ENCODE measurements at places on chromosomes 2 and 18. TPM values are rescaled to one million over a fixed set of nuclear protein-coding genes. Genes with fewer than 3 reads are reported as not detected.

FAM124B gene
- not detected for total RNA-seq

MGAT4A gene
- total RNA-seq, result 15.7 TPM

UGT1A4 gene
- total RNA-seq, result not detected

STRN gene
- 24.7 TPM for total RNA-seq

ALLC gene
- total RNA-seq, result not detected

GCKR gene
- not detected for total RNA-seq

CERS6 gene
- 5.3 TPM for total RNA-seq

DNA sequence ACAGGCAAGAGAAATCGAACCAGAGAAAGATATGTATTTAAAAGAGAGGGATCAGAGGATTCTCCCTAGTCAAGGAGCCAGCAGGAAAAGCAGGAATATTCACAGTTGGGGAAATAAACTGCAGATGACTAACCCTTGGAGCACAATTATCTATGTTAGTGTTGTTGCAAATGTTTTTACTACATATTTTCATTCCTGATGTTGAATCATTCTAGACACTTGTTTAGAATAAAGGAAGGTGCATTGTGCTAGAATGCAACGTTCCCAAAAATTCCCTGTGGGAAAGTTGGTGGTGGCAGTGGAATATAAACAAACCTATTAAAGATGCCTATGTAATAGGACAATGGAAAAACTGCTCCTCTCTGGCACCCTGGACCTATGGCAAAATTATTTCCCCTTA lies 63.3 kb downstream of the DTNA start:
- no peak for DNase-seq

DNA sequence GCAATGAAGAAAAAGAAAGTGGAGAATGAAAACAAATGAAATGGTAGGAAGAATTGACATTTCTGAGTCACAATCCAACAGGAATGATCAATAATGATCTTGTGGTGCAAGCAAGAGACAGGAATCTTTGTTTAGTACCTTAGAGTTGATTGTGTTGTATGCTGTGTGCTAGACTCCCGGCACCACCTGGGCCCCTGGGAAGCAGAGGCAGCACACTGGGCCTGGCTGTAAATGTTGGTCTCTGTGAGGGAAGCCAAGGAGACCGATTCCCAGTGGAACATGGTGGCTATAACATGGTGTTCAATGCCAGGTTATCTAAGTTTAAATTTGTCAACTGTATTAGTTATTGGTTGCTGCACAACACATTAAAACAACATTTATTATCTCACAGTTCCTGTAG lies 9.8 kb upstream of the CWC22 start:
- DNase-seq, result no peak

DNA sequence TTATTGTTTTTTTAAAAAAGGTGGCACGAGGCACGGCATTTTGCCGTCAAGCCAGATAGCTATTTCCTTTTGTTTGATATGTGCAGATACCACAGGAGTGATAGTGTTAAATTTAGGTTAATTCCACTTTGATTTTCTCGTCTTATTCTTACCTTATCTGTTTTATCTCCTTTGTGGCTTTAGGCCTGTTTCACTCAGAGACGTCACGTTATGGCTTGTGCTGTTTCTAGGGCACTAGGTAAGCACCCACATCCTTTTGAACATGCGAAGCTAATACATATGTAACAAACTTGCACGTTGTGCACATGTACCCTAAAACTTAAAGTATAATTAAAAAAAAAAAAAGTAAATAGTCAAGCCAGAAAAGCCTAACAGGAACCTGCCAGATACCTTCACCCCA lies 57.8 kb downstream of the C18orf63 start:
- DNase-seq, result no peak

- no peak for DNase-seq
These were observed 53.4 kb downstream of the TCF4 start for GRCh38 chr18:55534547-55534946.

DNA sequence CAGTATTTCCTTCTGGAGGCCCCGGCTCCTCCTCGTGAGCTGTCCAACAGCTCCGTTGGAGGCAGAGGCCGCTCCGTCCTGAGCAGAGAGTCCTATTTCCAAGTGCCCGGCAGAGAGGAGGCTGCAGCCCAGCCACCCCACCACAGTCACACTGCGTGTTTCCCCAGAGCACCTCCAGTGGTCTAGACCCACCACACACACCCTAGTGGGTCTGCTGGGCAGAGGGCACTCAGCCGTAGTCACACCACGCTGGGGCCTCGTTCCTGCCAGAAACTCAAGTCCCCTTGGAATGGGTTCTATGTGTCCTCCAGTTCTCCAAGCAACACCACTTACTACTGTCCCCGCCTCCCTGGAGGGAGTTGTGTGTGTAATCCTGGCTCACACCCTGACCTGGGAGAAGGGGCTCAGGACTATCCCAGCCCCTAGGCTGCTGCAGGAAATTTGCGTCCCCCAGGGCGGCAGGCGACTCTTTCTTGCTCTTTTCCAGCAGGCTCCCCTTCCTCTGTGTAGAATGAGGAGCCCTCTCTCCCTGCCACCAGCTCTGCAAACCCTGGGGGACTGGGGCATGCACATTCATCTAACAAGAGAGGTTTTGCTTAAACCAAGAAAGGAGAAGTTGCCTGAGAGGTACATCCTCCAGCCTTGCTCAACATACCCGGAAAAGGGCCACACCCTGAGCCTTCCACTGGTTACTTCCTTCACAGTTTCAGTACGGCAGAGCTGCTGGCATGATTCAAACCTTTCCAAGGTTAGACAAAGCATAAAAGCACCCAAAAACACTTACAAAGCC lies 114.1 kb downstream of the NDUFA10 start:
- DNase-seq, result no peak

Measured in activated B cell treated with CpG ODN at 0.5 μM for 24 hours (primary cell).